ENCODE measurements at places on chromosomes 16 and 17.

DNA sequence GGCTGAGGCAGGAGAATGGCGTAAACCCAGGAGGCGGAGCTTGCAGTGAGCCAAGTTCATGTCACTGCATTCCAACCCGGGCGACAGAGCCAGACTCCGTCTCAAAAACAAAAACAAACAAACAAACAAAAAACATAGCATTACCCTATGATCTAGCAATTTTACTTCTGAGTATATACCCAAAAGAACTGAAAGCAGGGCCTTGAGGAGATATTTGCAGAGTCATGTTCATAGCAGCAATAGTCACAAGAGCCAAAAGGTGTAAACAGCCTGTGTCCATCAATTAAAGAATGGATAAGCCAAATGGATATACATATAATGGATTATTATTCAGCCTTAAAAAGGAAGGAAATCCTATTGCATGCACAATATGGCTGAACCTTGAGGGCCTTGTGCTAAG is 63.1 kb downstream of the TOM1L2 start:
- no peak for DNase-seq

DNA sequence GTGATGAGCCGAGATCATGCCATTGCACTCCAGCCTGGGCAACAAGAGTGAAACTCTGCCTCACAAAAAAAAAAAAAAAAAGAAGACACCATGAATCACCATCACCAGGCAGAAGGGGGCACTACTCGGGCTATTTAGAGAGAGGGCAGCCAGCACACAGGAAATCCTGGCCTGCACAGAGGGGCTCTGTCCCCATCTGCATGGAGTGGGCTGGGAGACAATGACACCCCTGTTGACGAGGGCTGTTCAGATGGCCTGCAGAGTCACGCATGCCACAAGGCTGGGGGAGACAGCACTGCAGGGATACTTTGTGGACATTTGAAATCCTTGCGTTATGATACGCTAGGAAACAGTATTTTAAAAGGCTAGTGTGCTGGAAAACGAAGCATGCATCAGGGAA is 48.3 kb downstream of the CUEDC1 start:
- DNase-seq: no peak

- DNase-seq: no peak
Measured at GRCh38 chr17:33371377-33371776, 78.3 kb upstream of the ASIC2 start.

DNA sequence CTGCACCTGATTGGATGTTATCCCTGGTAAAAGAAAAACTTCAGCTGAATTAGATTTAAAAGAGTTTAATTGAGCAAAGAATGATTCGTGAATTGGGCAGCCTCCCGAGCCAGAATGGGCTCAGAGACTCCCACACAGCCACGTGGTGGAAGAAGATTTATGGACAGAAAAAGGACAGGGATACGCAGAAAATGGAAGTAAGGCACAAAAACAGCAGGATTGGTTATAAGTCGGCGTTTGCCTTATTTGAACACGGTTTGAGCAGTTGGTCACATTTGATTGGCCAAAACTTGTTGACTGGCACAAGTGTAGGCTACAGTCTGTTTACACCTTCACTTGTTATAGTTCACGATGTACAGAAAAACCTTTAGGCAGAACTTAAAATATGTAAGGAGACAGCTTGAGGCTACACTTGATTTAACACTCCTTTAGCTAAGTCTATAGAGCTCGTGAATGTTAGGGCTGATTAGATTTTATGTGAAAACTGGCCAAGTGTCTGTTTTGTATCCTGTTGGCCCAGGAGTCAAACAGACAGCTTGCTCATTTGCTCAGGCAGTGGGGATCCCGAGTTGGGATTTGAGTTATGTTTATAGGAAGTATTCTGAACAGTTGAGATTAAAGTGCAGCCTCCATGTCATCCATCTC is 119.5 kb upstream of the SHISA6 start:
- no peak for DNase-seq

GRCh38 chr17:77205396-77206125 is 64.8 kb downstream of the SEC14L1 start:
- no peak for DNase-seq

GRCh38 chr17:73874008-73874720 is 229.9 kb upstream of the SDK2 start:
- no peak for DNase-seq

GRCh38 chr17:61394630-61395408 is 4.8 kb upstream of the TBX2 start:
- DNase-seq: no peak

DNA sequence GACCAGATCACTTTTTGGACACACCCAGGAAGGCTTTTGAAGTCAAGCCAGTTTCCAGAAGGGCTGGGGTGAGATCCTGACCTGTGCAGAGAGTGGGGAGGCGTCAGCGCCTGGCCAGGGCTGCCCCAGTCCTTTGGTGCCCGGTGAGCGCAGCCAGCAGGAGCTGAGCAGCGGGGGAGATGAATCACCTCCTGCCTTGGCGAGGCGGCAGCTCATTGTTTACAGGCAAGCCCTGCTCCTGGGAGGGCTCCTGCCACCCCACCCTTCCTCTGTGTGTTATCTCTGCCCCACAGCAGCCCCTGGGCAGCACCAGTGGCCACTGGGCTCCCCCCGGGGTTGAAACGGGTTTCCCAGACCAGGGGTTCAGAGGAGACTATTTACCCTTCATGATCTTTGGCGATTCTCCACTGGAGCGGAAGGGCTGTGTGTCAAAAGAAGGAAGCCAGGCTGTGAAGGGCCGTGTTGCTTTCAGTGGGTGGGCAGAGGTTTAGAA is 14.1 kb upstream of the ITGB4 start:
- DNase-seq: no peak

- no peak for DNase-seq
Measured at GRCh38 chr16:71974068-71974818, 26.0 kb downstream of the PKD1L3 start.

DNA sequence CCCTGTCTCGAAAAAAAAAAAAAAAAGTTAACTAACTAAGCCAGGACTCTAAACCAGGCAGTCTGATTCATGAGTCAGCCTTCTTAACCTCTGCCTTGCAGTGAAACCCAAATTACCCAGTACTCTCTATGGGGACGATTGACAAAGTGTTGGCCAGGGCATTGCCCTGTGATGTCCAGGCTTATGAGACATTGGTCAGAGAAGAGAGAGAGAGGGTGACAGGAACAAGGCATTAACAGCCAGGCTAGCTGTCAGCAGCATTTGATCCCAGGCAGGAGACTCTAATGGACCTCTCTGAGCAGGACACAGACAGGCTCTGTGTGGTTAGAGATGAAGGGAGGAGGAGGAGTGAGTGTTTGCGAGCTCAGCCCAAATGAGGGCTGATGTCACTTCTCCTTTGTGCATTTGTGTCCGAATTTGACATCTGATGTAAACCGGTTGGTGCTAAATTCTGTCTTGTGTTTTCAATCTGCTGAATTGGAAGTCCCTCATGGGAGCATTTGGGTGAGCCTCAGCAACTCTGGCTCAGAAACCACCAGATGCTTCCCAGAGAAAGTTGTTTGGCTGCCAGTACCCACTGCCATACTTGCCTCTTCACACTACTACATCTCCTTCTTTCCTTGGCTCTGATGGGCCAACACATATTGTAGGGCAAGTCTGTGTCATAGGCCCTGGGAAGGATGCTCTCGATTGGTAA is 4.3 kb upstream of the MYL4 start:
- peak; percentile 58 for DNase-seq

DNA sequence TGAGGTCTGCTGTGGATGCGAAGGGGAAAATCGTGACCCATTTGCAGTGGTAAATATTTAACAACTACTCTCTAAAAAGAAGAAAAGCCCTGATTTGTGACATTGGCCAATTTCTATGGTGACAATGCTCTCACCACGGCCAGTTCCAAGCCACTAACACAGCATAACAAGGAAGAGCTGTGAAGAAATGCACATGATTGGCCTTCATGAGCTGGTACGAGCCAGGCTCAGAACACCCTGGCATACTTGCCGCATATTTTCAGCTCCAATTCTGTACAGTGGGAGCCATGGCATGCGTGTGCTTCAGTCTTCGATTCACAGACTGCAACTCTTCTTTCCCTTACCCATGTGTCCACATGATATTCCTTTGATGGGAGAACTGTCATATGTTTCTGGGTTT is 363.9 kb upstream of the CDH5 start:
- DNase-seq: no peak

- DNase-seq: peak; percentile 67
Measured at GRCh38 chr16:25014500-25015147, 545 bp downstream of the ARHGAP17 start.

- no peak for DNase-seq
Measured at GRCh38 chr17:5861246-5861645, 208.9 kb upstream of the WSCD1 start.

- DNase-seq: no peak
Measured at GRCh38 chr16:87829622-87829980, 39.7 kb downstream of the SLC7A5 start.

- no peak for DNase-seq
Measured at GRCh38 chr17:66950325-66950724, 14.2 kb upstream of the CACNG4 start.

DNA sequence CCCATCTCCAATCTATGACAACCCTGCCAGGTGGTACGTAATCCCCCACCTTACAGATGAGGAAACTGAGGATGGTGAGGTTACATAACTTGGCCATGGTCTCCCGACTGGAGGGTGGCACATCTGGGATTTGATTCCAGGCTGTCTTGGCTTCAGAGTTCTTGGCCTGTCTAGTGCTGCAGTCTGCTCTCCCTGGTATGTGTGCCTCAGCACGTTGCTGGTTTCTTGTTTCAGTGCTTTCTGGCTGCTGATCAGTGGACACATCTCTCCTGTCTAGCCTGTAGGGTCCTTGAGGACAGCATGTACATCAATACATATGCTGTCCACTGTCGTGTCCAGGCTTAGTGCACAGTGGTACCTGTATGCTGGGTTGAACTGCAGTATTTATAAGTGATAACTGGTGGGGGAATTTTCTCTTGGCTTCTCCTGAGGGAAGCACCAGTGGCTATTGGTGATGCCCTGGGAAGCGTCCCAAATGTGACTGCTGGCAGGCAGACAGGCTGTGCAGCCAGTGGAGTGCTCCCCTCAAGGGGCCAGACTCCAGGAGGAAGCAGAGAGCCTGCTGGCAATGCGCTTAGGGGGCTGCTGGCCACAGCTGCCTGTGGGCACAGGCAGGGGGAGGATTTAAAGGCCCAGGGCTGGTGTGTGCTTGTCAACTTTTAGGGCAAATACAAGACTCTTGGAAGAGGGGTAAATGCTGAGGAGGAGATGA is 14.4 kb downstream of the CTRL start:
- peak; percentile 62 for DNase-seq

- peak; percentile 44 for DNase-seq
Measured at GRCh38 chr16:1125471-1125870, 27.4 kb upstream of the CACNA1H start.
